ENCODE measurements at places on chromosomes 2 and 18.

DNA sequence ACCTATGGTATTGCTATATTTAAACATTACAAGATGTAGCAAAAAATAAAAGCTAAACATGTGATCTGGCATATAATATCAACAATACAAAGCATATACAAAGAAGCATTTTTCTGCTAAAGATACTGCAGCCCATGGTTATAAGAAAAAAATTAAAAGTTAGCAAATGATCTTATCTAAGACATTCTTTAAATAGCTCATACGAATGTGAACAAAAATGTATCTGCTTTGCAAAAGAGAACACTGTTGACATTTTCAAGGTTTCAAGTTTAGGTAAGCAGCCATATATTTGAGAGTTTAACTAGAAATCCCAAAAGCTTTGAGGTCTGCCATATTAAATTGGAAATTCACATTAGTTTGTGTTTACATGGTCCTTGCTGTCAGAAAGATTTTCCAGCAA, 301.0 kb upstream of the SLC39A10 start:
- no peak for DNase-seq

GRCh38 chr2:118913803-118914645, 28.0 kb upstream of the MARCO start:
- no peak for DNase-seq

GRCh38 chr2:95298486-95299111, 1.5 kb downstream of the KCNIP3 start:
- DNase-seq, result no peak

GRCh38 chr2:7357993-7358392, 440.8 kb downstream of the RNF144A start:
- DNase-seq, result no peak

- no peak for DNase-seq
Observed at GRCh38 chr18:73752546-73752945, 395.1 kb downstream of the FBXO15 start.

GRCh38 chr2:163373496-163373895, 362.3 kb downstream of the FIGN start:
- DNase-seq, result no peak

GRCh38 chr2:7704296-7704865, 787.2 kb downstream of the RNF144A start:
- no peak for DNase-seq

DNA sequence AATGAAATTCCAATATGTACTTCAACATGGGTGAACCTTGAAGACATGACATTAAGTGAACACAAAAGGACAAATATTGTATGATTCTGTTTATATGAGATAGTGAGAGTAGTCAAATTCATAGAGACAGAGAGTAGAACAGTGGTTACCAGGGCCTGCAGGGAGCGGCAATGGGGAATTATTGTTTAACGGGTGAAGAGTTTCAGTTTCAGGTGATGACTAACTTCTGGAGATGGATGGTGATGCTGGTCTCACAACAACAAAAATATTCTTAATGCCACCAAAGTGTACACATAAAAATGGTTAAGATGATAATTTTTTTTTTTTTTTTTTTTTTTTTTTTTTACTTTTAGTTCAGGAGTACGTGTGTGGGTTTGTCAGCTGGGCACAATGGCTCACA, 109.4 kb upstream of the TMEM200C start:
- no peak for DNase-seq

GRCh38 chr18:61308795-61309393, 24.3 kb upstream of the CDH20 start:
- DNase-seq, result no peak

GRCh38 chr2:46410273-46411244, 68.8 kb upstream of the TMEM247 start:
- DNase-seq, result no peak

DNA sequence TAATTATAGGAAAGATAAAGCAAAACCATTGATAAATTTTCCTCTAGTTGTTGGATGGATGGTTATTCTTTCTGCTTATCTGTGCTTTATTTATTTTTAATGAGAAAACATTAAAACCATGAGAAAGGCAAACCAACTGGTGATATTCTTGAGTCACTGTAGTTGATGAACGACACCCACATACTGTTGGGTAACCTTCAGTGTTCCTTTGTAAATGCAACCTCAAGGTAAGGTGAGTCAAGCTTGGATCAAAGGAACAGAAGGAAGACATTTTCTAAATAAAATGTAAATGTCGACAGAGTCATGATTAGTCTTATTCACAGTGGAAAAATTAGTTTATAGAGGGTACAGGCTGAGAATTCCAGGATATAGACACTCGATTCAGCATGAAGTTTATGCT, 12.7 kb downstream of the ABCB11 start:
- no peak for DNase-seq

DNA sequence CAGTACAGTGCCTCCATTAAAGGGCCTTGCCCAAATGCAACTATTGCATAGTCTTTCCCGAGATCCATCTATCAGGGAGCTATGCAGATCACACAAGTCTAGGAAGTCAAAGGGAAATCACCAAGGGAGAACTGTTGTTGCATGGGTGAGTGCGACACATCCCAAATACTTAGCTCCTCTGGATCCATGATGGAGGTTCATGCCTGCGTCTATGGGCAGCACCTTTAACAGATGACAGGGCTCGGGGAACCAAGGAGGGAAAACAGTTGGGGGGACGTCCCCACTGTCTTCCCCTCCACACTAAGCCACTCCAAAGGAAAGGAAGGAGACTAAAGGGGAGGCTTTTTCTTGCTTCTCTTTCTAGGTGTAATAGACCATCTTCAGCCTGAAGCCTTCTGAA, 552.8 kb upstream of the PKDCC start:
- no peak for DNase-seq

DNA sequence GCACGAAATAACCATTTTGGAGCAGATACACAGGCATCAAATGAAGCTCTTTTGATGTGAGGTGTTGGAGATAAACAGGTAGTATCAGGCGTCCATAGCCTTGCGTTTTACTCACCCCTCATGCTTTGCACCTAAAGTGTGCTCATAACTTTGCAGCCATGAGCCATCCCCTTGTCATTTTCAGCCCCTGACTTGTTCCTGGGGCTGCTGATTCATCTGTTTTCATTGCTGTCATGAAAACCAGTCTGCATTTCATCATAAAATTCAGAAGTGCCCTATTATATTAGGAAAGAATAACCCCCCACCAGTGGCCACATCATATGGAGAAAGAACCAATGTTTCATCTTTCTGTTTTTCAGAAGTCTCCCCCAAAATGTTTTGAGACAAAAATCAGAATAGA, 329.7 kb upstream of the NRP2 start:
- no peak for DNase-seq

DNA sequence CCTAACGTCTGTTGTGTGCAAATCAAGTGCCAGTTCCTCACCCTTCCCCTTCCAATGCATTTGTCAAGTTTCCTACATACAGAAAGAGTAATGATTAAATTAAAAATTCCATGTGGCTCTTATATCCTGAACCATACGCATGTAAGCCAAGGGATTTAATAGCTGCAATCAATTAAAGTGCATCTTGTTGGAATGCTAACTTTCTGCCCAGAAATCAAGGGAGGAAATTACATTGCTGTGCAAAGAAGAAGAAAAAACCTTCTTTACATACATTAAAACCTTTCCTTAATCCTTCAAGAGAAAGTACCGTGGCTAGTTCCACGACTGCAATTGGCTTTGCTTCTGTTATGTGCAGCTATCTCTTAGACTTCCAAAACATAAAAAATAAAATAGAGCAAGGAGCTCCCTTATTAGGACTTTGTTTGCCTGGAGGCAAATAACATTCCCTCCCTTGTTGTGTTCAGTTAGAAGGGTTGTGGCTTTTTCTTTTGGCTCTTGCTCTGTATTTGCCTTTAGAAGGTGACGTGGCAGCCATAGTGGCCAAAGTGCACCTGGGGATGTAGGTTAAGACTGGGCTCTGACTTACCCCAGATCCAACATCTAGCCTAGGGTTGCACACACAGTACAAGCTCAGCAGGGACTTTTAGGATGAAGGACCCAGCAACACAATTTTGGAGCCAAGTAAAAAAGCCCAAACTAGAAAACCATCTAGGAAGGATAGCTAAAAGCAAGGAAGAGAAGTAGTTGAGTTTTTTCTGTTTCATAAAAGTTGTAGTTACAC, 158.3 kb downstream of the ANTXR1 start:
- DNase-seq, result no peak

- no peak for DNase-seq
Observed at GRCh38 chr2:2887772-2888387, 489.7 kb downstream of the EIPR1 start.

GRCh38 chr2:34025196-34025595, 426.1 kb upstream of the FAM98A start:
- no peak for DNase-seq

DNA sequence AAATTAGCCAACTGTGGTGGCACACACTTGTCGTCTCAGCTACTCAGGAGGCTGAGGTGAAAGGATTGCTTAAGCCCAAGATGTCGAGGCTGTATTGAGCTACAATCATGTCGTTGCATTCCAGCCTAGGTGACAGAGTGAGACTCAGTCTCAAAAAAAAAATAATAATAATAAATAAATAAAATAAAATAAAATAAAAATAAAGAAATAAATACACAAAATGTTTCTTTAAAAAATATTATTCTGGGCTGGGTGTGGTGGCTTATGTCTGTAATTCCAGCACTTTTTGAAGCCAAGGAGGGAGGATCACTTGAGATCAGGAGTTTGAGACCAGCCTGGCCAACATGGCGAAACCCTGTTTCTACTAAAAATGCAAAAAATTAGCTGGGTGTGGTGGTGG, 272.8 kb downstream of the AGPS start:
- DNase-seq, result no peak

Data from WTC11 (cell line).